Activated CD4-positive, alpha-beta T cell treated with anti-CD3 and anti-CD28 coated beads for 48 hours (primary cell): ENCODE measurements at places on chromosomes 5 and 9.

DNA sequence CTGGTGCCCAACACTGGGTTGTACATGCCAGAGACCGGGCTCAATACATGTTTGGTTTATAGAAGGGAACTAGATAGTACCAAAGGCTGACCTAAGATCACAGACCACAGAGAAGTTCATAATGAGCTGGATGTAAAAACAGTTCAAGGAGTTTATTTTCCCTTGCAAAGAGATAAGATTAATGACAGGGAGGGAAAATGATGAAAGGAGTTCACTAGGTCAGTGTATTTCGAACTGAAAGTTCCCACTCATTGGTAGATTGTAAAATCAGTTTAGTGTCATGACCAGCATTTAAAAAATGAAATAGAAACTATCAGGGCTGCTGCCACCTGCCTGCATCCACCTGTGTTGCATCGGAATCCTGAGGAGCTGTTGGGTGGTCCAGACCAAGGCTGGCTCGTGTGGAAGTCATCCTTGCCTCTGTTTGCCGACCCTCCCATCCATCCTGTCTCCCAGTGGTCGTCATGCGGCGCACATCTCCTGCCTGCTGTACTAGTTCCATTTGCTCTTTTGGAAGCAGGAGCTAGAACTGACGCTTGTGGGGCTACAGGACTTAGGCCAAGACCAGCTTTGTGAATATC is 21.1 kb downstream of the TBC1D2 start:
- no peak for DNase-seq

- DNase-seq = no peak
Observed at GRCh38 chr5:132814503-132815294, 1.6 kb downstream of the SOWAHA start.

DNA sequence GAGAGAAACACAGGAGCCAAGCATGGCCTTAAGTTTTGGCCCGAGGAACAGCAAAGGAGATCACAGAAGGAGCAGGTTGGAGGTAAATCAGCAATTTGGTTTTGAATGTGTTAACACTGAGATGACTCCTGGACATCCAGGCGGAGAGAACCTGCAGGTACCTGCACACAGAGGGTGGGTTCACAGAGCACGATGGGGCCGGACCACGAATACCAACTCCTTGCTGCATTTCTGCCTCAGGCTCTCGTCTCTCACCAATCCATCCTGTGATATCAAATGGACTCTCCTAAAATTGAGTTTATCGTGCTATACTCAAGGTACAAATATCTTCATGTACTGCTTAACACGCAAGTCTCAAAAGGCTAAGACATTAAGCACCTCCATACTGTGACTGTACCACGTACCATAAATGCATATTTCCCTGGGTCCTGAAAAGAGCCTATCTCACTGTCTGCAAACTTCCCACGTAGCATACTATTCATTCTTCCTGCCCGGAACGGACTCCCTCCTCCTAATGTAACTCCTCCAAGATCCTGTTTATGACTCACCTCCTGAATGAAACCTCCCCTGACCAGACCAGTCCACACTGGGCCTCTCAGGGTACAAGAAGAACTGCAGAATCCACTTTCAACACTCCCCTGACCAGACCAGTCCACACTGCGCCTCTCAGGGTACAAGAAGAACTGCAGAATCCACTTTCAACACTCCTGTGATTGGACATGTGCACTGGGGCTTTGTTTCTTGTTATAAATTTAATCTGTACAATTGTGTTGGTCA is 380.8 kb upstream of the RFX3 start:
- no peak for DNase-seq

- peak; percentile 51 for DNase-seq
Observed at GRCh38 chr5:156815988-156816599, 34.0 kb upstream of the PPP1R2B start.

DNA sequence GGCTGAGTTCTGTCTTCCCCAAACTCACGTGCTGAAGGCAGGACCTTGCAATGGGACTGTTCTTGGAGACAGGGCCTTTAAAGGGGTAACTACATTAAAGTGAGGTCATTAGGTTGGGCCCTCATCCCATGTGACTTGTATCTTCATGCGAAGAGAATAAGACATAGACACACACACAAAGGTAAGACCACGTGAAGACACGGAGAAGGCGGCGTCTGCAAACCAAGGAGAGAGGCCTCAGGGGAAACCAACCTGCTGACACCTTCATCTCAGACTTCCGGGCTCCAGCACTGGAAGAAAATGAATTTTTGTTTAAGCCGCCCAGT is 50.7 kb upstream of the KCNMB1 start:
- no peak for DNase-seq

- DNase-seq = no peak
Observed at GRCh38 chr5:145540375-145540774, 294.8 kb downstream of the PRELID2 start.

- no peak for DNase-seq
Observed at GRCh38 chr5:61055434-61056006, 106.7 kb downstream of the SMIM15 start.

DNA sequence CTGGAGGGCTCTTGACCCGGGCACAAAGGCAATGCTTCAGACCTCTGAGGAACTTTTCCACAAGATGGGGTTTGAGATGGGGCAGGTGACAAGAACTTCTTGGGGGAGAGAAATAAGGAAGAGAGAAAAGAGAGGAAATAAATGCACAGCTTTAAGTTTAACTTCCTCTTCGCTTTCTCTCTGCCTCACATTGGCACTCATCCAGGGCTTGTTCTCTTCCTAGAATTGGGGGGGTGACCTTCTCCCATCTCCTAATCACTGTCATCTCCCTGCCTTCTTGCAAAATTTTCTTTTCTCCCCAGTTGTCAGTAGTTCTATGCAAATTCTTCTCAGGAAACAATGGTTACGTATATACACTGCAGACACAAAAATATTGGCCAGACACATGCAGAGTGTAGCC is 19.1 kb upstream of the ADCY2 start:
- DNase-seq = no peak

- DNase-seq = no peak
Observed at GRCh38 chr9:71431931-71432330, 310.5 kb upstream of the TRPM3 start.

DNA sequence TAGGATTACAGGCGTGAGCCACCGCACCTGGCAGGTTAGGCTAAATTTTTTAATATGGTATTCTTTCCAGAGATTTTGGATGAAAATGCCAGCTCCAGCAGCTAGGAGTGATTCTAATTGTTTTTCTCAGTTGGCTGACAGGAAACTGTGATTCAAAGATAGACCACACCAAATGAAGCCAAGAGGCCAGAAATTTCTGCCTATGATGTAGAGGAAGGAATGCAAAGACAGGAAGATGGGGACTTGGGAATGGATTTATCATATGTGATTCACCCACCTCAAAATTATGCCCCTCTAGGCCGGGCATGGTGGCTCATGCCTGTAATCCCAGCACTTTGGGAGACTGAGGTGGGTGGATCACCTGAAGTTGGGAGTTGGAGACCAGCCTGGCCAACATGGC is 53.3 kb downstream of the UGCG start:
- DNase-seq = no peak

DNA sequence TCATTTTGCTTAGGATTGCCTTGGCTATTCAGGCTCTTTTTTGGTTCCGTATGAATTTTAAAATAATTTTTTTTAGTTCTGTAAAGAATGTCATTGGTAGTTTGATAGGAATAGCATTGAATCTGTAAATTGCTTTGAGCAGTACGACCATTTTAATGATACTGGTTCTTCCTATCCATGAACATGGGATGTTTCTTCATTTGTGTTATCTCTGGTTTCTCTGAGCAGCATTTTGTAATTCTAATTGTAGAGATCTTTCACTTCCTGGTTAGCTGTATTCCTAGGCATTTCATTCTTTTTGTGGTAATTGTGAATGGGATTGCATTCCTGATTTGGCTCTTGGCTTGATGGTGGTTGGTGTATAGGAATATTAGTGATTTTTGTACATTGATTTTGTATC is 6.3 kb upstream of the UBE2QL1 start:
- DNase-seq = no peak

DNA sequence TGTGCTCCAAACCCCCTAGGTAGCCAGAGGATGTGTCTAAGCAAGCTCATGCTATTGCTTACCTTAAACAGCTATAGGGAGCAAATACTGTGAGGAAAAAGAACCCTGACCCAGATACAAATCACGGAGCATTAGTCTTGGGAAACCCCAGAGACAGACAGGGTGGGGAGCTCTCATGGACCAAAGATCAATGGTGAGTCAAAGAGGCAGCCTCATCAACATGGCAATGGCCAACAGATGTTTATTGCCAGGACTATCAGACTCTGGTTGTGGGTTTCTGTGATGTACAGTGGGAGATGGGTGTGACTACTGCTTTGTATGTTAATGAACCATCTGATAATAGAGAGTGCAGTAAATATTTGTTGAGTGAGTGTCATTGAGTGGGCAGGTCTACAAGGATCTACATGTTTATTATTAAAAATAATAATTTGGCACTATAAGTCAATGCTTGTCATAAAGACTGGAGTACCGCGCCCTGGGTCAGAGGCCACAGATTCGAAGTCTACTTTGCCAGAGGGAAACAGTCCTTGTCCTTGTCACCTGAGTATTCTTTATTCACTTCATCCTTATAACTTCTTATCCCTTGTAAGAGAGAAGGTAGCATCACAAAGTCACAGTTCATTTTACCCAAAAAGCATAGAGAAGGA is 56.5 kb upstream of the RAI14 start:
- no peak for DNase-seq

GRCh38 chr9:20511686-20512085 is 110.6 kb downstream of the MLLT3 start:
- DNase-seq = no peak

- DNase-seq = no peak
Observed at GRCh38 chr9:2613730-2614271, 7.8 kb upstream of the VLDLR start.

DNA sequence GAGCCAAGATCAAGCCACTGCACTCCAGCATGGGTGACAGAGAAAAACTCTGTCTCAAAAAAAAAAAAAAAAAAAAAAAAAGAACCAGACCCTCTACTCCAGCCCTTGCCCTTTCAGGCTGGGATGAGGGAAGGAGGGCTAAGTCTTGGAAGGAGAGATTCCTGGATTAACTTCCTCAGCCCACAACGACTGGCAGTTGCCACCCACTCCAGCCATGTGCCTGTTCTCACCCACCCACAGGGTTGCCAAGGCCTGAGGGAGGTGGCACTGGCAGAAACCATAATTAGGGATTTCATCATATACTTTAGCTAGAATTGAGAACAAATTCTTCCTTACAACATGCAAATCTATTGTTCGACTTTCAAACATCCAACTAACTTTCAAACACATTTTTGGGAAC is 87.8 kb upstream of the SLC30A5 start:
- no peak for DNase-seq

DNA sequence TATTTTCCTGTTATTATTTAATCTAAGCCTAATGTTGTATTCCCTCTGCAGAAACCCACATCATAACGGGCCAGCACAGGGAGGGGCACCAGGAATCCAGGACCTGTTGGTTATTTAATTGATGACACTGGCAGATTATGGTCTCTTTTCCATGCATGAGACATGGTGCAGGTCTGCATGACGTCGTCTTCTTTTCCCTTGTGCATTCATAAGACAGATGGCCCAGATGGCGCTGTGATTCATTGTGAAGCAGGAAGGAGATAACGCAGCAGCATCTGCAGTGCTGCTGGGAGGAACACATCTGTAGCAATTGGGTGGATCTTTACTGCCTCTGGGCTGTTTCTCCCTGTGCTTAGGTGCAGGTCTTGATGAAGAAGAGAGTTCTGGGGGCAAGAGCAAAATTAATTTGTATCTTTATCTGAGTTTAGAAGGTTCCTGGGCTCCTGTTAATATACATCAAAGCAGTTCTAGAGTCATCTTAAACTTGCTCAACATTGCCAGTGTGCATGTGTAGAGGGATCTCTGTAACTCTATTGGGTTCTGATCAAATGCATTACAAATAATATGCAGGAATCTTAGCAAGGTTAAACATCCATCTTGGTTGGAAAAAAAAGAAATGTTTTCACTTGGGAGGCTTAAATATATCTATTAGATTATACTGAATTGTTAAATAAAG is 176.1 kb downstream of the PCSK1 start:
- DNase-seq = peak; percentile 18

GRCh38 chr5:142109331-142110045 is 909 bp downstream of the NDFIP1 start:
- no peak for DNase-seq

DNA sequence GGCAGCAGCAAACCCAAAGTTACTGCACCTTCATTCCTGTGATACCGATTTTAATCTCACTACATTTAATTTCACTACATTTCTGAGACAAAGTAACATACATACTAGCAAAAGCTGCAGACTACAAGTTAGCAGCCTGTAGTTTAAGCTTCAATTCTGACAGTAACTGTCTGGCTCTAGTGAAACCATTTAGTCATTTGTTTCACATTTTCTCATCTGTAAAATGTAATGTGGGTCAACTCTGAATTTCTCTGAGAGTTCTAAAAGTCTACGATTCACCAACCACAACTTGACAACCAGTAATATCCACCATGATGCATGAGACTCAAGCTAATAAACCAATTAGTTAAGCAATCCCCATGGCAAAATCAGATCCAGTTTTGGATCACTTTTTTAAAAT is 408.9 kb downstream of the PDE4D start:
- no peak for DNase-seq

DNA sequence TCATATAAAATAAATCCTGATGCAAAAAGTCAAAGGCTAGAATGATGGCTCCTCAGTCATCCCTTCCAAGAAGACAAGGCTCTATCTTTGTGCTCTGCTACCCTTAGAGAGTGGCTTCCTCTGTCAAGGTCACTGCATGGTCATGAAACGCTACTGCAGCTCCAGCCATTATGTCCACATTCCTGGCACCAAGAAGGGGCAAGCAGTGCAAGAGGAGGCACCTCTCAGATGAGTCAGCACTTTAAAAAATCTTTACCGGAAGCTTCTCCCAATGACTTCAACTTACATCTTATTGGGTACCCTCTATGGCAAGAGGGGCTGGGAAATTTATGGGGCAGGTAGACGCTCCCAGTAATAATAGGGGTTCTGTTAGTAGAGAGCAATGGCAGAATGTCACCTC is 129.5 kb upstream of the CPEB4 start:
- DNase-seq = no peak

GRCh38 chr5:1511651-1512540 is 11.9 kb downstream of the LPCAT1 start:
- peak; percentile 1 for DNase-seq

GRCh38 chr9:92931606-92932005 is 15.7 kb upstream of the FGD3 start:
- no peak for DNase-seq

- DNase-seq = no peak
Observed at GRCh38 chr5:16461782-16462181, 3.8 kb downstream of the ZNF622 start.

GRCh38 chr5:178068293-178068692 is 45.0 kb upstream of the N4BP3 start:
- no peak for DNase-seq

- DNase-seq = no peak
Observed at GRCh38 chr5:138243794-138244193, 30.6 kb downstream of the GFRA3 start.

GRCh38 chr5:98641671-98642070 is 131.8 kb upstream of the RGMB start:
- no peak for DNase-seq

- DNase-seq = no peak
Observed at GRCh38 chr9:16642421-16643109, 227.9 kb downstream of the BNC2 start.
